ENCODE measurements at places on chromosomes 1 and 21.

DNA sequence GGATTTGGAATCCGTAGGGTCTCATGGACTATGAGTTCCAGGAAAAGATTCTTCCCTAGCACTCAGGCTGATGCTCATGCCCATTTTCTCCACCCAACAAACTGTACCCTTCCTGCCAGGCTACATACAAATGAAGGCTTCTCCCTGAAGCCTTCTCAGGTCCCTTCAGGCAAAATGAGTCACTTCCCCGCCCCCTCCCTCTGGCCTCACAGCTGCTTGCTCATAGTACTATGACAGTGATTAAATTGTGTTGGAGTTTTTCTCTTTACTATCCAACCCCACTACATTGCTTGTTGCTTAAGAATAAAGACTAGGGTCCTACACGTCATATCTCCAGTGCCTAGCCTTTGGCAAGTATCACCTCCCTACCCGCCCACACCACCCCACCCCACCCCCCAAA is 207.6 kb upstream of the NFIA start:
- no peaks in the 10 kb centered on the region for H3K36me3 ChIP-seq
- DNase-seq: no peak
- no peaks in the 10 kb centered on the region for H3K4me1 ChIP-seq

DNA sequence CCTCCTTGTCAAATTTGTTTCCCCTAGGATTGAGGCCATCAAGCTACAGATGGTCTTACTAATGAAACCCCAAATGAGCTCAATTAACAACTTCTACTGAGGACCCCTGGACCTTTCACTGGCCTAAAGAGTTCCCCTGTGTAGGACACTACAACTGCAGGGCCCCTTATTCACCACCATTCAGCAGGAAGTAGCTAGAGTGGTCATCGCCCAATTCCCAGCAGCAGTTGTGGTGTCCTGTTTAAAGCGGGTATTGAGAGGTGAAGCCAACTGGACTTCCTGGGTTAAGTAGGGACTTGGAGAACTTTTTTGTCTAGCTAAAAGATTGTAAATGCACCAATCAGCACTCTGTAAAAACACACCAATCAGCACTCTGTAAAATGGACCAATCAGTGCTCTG is 1466.9 kb downstream of the KCNT2 start:
- no peak overlapping the region for H3K4me3 ChIP-seq
- H3K36me3 ChIP-seq: no peaks in the 10 kb centered on the region
- H3K27ac ChIP-seq: no peak overlapping the region
- H3K27me3 ChIP-seq: no peaks in the 10 kb centered on the region

- peak overlapping the region; percentile 55 for H3K27ac ChIP-seq
- peaks cover 18% of the 10 kb centered on the region for H3K36me3 ChIP-seq
- no peaks in the 10 kb centered on the region for H3K27me3 ChIP-seq
- no peak for DNase-seq
Measured at GRCh38 chr1:52348704-52349300, 17.2 kb downstream of the CC2D1B start.

DNA sequence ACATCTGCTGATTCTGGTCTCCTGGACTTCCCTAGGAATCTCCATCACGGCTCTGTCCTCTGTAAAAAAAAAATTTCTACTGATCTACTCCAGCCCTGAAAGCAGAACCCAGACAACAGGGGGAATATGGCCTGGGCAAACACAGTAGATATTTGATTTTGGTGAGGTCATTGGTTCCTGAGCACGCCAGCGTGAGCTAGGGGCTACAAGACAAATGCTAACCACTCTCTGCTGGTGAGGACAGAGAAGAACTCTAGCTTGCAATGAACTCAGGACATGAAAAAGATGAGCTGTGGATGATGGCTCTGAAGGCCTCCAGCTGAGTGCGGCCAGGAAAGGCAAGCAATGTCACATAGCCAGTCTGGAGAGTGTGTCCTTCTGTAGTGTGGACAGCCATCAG is 17.2 kb upstream of the FYB2 start:
- no peak overlapping the region for H3K27ac ChIP-seq
- H3K4me3 ChIP-seq: no peak overlapping the region

GRCh38 chr1:171841931-171842761 is 848 bp downstream of the DNM3 start:
- H3K27ac ChIP-seq: no peak overlapping the region
- H3K4me3 ChIP-seq: peak overlapping the region; percentile 78
- peak; percentile 24 for DNase-seq
- H3K36me3 ChIP-seq: no peaks in the 10 kb centered on the region
- peaks cover 16% of the 10 kb centered on the region for H3K4me1 ChIP-seq
- H3K27me3 ChIP-seq: peaks cover 32% of the 10 kb centered on the region
